ENCODE measurements at places on chromosomes 3 and 15. TPM values are rescaled to one million over a fixed set of nuclear protein-coding genes. Genes with fewer than 3 reads are reported as not detected.

Gene LYZL4
- not detected for total RNA-seq

Gene SPATA12
- 0.48 TPM for total RNA-seq

Gene SLC28A1
- total RNA-seq: 0.17 TPM

Gene LRRC31
- total RNA-seq: not detected

Gene USP4
- 17.4 TPM for total RNA-seq

DNA sequence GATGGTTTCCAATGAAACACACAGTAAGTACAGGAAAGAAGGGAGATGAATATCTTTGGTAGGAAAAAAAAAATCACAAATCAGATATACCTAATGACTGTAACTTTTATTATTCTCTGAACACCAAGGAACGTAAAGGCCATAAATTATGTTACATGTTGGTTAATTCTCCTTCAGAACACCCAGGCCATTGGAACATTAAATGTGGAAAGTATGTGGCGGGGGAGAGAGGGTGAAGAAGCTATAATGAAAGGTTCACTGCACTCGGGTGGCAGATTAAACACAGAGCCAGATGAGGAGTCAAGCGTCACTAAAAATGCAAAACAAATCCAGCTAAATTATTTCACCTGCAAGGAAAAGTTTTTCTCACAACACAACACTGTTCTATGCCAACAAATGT, 193.8 kb downstream of the FHIT start:
- DNase-seq: peak; percentile 5

DNA sequence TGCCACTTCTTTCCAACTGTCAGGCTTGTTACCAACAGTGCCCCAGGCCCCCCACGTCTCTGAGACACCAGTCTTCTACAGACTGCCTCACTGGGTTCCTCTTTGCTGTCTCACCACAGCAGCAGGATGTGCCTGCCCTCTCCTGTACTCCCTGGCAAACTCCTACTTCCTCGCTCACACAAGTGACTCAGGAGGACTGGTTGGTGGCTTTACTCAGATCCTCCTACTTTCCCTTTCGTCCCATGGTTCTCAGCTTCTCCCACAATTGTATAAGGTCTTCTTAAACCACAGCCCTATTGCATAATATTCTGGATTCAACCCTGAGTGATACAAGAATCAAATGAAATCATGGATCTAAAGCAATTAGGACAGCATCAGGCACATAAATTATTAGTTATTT, 246.6 kb upstream of the PROK2 start:
- DNase-seq: no peak

GRCh38 chr3:169104972-169105371, 558.5 kb downstream of the MECOM start:
- DNase-seq: no peak

GRCh38 chr3:193134856-193135255, 106.2 kb upstream of the PLAAT1 start:
- peak; percentile 45 for DNase-seq

GRCh38 chr3:128201158-128201755, 48.0 kb downstream of the EEFSEC start:
- DNase-seq: no peak

- no peak for DNase-seq
Observed at GRCh38 chr3:98817547-98818041, 54.5 kb downstream of the ST3GAL6 start.
